ENCODE measurements at places on chromosomes 4 and X.

- DNase-seq, result no peak
Measured at GRCh38 chrX:132807411-132808030, 150.9 kb downstream of the HS6ST2 start.

GRCh38 chr4:106773076-106773905 lies 262.8 kb downstream of the DKK2 start:
- DNase-seq, result peak; percentile 29

- no peak for DNase-seq
Measured at GRCh38 chrX:105636667-105637066, 185.7 kb upstream of the NRK start.

GRCh38 chrX:40094041-40094899 lies 3.5 kb downstream of the BCOR start:
- no peak for DNase-seq

- no peak for DNase-seq
Measured at GRCh38 chr4:181982437-181982836, 260.8 kb upstream of the TENM3 start.

DNA sequence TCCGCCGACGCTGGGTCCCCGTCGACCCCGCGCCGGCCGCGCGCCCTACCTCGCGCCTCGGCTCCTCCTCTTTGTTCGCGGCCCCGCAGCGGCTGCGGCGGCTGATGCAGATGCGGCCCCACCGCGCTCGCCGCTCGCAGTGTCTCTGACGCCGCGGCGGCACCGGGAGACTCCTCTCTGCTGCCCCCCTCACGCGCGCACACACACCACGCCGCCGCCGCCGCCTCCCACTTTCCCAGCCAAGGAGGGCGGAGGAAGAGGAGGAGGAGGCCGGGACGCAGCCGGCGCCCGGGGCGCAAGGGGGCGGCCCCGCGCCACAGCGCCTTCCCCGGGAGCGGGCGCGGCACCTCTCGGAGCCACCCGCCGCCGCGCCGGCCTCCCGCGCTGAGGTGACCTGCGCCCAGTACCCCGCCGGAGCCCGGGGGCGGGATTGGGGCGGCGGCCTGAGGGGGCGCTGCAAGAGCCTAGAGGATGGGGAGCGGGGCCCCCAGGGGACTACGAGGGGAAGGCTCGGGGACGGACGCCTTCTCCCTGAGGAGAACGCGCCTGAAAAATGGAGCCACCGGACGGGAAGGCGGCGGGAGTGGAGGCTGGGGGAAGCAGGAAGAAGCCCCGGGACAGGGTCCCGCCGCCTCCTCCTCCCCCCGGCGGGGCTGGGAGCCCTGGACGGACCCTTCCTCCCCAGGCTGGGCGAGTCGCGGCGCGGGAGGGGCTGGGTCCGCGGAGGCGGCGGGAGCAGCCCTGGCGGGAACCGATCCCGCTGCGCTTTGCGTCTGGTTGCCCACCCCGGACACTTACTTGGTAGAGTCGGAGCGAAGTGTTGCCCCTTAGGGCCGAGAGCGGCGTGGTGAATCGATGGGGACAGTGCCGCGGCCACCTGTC lies at the start of gene SH3RF1:
Gene SH3RF1, minus strand, starts transcription at position 147 of the 882 bp plus-strand sequence. CDS start 1,744 bp downstream, outside the sequence.
- DNase-seq, result peak; percentile 92

DNA sequence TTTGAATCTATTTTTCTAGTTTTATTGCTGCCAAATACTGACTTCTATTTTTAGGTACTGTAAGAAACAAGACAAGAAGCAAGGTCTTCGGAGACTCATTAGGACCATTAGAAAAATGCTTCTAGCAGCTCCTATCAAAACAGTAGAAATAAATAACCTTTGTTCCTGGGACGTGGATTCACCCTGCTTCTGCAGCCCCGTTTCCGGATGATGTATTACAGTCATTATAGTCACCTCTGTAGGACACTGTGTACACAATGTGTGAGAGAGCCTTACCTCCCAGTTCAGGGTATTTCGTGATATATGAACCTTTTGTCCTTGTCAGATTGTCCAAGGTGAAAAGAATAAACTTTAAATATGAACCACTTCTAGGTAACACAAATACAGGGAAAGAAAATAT lies 484.0 kb upstream of the TECRL start:
- no peak for DNase-seq

GRCh38 chrX:104108955-104109354 lies 3.4 kb upstream of the ZCCHC18 start:
- DNase-seq, result no peak

GRCh38 chr4:6887591-6888371 lies 21.8 kb upstream of the TBC1D14 start:
- no peak for DNase-seq

- peak; percentile 11 for DNase-seq
Measured at GRCh38 chrX:12771445-12772069, 19.7 kb upstream of the PRPS2 start.

- DNase-seq, result no peak
Measured at GRCh38 chrX:12804655-12805054, 13.4 kb downstream of the PRPS2 start.

GRCh38 chrX:29295987-29296680 lies 708.9 kb downstream of the IL1RAPL1 start:
- peak; percentile 38 for DNase-seq

DNA sequence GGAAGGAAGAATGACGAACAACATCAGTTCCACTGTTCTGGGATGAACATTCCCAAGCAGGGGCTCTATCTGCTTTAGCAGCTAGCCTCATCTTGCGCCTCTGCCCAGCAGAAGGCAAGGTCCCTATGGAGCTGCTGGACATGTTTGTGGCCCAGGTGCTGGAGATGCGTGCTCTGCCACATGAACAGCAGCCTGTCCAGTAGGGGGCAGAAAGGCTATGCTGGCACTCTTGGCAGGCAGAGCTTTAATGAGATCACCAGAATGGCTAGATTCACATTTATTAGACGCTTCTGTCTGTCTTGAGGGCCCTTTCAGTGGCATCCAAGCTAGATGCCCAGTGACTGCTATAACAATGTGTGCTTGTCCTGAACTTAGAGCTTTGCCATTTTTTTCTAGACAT lies 1826.0 kb downstream of the STIM2 start:
- no peak for DNase-seq

- DNase-seq, result peak; percentile 41
Measured at GRCh38 chr4:53974561-53974960, 89.8 kb downstream of the CHIC2 start.

GRCh38 chrX:119745283-119745848 lies 13.0 kb upstream of the SOWAHD start:
- no peak for DNase-seq

DNA sequence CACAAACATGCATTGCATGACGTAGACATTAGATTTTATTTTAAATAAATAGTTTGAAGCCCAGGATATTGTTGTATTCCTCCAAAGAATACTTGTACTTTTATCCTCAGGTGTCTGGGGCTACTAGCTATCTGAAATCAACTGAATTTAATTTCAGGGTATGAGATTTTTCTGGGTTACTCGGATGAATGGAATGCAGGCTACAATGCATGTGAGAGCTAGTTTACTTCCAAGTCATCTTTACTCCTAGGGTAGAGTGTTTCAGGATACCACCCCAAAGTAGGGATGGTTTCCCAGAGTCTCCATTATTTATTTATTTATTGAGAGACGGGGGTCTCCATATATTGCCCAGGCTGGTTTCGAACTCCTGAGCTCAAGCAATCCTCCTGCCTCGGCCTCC lies 66.4 kb downstream of the HPRT1 start:
- DNase-seq, result peak; percentile 44

DNA sequence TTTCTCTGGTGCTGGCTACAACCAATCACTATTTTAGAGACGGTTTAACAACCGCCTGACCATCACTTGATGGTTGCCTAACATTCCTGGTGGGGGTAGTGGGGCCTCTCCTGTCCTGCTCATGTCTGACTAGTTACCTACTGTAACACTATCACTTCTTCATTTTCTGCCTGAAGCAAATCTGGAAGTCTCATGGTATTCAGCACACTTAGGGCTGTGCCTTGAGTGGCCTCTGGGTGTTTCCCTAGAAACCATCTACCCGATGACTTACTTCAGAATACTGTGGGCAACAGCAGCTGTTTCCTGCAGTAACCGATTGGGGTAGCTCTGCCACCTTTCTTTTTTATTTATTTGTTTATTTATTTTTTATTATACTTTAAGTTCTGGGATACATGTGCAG lies 880.1 kb upstream of the INTU start:
- no peak for DNase-seq

DNA sequence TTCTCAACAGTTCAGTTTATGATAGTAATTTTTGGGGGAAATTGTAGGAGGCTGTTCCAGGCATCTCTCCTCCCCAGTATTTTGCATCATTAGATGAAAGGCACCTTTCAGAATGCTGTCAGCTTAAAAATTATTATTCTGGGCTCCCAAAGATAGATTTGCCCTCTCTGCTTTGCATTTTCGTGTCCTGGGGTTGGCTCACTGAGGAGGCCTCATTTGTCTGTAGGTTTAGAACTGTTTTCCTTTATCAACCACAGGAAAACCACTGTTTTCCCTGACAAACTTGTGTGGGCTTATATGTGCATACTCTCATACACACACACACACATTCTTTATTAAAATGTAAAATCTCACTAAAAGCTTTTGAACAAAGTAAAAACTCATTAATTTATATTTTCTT lies 197.2 kb upstream of the VCX3A start:
- no peak for DNase-seq

GRCh38 chr4:76216524-76216923 lies 2.9 kb upstream of the SCARB2 start:
- DNase-seq, result no peak

DNA sequence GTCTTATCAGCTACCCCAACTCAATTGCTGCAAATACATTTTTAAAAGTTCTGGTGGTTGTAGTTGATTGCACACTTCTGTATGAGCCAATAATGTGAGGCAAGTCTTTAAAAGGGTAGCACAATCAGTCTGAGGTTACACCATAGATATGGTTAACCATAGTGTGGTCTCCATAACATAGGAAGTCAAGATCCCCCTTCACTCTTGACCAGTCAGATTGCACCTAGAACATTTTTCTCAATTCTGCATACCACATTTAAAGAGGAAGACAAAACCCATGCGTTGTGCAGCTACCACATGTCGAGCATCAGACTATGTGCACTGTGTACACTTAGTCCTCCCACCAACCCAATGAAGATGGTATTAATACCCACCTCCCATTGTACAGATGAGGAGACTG lies 26.5 kb upstream of the CYBB start:
- DNase-seq, result no peak

GRCh38 chr4:18388039-18388438 lies 366.5 kb upstream of the LCORL start:
- no peak for DNase-seq

GRCh38 chrX:1851527-1851926 lies 236.7 kb downstream of the ASMT start:
- no peak for DNase-seq

DNA sequence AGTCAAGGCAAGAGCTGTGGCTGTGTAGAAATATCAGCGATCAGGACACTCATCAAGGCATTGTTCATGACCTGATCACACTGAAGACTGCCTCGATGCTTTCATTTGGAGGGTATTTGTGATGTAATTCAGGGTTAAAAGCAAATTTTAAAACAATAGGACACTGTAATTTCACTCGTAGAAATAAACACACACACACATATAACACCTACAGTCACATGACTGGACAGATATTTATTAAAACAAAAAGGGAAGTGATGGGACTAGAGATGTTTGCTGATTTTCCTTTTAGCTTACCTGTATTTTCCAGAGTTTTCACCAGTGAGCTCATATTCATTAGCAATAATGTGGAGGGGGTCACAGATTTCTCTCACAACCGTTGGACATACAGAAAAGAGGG lies 51.1 kb upstream of the KDR start:
- no peak for DNase-seq

DNA sequence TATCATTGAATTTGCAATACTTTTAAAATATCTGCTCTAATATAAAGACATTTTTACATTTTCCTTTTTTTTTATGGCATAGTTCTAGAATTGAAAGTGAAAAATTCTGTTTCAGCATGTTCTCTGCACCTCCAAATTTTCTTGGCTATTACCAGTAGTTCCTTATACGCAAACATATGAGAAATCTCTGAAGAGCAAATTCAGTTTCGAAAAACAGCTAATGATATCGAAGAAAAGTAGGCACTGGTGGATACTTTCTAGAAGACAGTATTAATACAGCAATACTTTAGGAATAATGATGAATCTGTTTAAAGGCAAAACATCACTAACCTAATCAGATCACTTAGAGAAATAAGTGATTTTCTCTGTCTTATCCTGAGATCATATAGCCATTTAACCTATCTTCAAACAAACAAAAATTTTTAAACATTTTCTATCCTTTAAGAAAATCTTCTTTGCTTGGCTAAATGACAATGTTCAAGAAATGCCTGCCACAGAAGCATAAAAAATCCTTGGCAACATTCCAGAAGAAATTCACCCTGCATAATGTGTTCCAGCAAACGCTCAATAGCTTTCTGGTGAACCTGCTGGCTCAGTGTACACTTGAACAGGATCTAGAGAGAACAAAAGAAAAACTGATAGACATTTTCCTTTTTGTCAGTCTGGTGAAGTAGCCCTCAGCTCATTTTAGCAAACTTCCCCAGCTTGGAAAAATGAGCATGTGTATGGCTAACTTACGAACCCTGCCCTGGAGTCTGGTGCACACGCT lies 51.2 kb upstream of the KLF3 start:
- DNase-seq, result no peak

GRCh38 chrX:131901546-131901945 lies 121.6 kb upstream of the STK26 start:
- DNase-seq, result no peak

DNA sequence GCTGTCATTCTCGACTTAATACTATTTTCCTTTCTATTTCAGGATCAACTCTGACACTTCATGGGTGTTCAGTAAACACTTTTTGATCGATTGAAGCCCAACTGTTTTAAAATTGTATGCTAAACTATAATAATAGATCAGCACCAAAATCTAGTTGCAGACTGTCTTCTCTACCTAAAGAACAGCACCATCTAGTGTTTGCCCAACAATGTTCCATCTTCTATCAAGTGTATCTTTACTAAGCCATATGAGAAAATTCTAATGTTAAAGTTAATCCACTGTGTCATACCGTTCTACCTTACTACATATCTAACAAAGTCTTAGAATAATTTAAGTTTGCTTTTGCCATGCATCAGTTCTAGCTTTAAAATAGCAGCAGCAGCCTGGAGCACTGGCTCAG lies 113.0 kb upstream of the PRDX4 start:
- DNase-seq, result peak; percentile 21

DNA sequence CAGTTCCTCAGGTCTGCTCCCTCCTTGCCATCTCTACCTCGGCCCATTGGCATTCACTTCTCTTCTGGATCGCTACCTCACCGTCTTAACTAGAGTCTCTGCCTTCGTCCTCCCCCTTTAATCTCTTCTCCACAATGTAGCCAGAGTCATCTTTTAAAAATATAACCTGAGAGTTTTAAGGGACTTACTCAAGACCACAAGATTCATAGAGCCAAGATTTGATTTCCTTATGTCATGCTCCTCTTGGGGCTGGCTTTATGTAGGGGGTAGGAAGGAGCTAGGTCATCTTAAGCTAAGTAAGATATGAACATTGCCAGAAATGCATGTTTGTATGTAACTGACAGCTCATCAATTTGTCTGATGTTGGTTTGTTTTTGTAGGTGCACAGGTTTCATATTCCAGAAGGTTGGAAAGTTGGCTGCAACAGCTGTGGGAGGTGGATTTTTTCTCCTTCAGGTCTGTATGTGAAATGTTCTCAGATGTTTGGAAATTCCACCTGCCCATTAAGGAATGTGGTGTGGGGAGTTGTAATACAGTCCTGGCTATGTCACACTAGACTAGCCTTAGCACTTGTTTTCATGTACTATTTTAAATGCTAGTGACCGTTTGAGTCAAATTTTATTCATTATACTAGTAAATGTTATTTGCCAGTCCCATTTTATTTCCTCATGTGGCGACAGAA lies 19.6 kb downstream of the FUNDC2 start:
- no peak for DNase-seq

GRCh38 chr4:128861856-128862518 lies 52.5 kb downstream of the JADE1 start:
- no peak for DNase-seq

GRCh38 chr4:68724426-68724825 lies 54.0 kb upstream of the UGT2B15 start:
- DNase-seq, result no peak

Data from fibroblast of skin of right quadriceps (primary cell).